ENCODE measurements at places on chromosomes 2 and 18. TPM values are rescaled to one million over a fixed set of nuclear protein-coding genes. Genes with fewer than 3 reads are reported as not detected.

DNA sequence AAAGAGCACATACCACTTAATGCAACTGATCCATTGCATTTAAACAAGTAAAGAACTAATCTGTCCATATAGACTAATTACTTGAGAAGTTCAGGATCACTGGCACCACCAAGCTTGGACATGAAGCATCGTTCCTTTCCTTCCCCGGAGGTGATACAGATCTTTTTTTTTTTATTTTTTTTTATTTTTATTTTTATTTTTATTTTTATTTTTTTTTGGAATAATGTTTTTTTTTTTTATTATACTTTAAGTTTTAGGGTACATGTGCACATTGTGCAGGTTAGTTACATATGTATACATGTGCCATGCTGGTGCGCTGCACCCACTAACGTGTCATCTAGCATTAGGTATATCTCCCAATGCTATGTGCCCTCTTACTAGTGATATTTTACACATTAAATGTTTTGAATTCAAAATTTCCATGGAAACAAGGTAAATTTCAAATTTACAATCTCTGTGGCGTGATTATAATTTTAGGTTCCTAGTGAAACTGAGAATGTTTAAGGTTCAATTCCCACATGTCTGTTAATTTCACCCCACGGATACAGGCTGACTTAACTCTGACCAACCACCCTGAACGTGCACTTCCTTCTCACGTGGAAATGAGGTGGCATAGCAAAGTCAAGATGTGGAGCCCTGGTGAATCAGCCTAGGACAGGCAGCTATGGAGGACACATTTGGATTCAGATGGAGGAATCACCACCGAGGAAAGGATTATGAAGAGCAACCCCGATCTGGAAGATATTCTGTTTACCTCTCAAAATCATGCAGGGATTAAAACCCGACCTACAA is 101.6 kb upstream of the THOC1 start:
- H3K27ac ChIP-seq, result no peak overlapping the region
- H3K4me1 ChIP-seq, result peaks cover 6% of the 10 kb centered on the region
- H3K36me3 ChIP-seq, result no peaks in the 10 kb centered on the region
- H3K4me3 ChIP-seq, result no peak overlapping the region

GRCh38 chr2:149702571-149702970 is 115.0 kb upstream of the MMADHC start:
- no peak for DNase-seq
- H3K4me1 ChIP-seq, result no peaks in the 10 kb centered on the region
- no peaks in the 10 kb centered on the region for H3K27me3 ChIP-seq
- no peaks in the 10 kb centered on the region for H3K36me3 ChIP-seq
- no peak overlapping the region for H3K4me3 ChIP-seq

The WDSUB1 gene
- polyA plus RNA-seq, result 5.8 TPM

- H3K27ac ChIP-seq, result no peak overlapping the region
- H3K36me3 ChIP-seq, result no peaks in the 10 kb centered on the region
- no peaks in the 10 kb centered on the region for H3K27me3 ChIP-seq
- peak; percentile 81 for DNase-seq
- H3K4me3 ChIP-seq, result no peak overlapping the region
Observed at GRCh38 chr18:76354348-76354747, 140.7 kb downstream of the ZNF516 start.

GRCh38 chr2:126302043-126302442 is 353.9 kb upstream of the GYPC start:
- no peak for DNase-seq
- no peaks in the 10 kb centered on the region for H3K36me3 ChIP-seq
- H3K27me3 ChIP-seq, result no peaks in the 10 kb centered on the region
- no peak overlapping the region for H3K4me3 ChIP-seq

All from fibroblast of lung (primary cell).